ENCODE measurements at places on chromosomes 1 and 21.

GRCh38 chr1:33473900-33474299 is 1.5 kb downstream of the ZSCAN20 start:
- DNase-seq = no peak

DNA sequence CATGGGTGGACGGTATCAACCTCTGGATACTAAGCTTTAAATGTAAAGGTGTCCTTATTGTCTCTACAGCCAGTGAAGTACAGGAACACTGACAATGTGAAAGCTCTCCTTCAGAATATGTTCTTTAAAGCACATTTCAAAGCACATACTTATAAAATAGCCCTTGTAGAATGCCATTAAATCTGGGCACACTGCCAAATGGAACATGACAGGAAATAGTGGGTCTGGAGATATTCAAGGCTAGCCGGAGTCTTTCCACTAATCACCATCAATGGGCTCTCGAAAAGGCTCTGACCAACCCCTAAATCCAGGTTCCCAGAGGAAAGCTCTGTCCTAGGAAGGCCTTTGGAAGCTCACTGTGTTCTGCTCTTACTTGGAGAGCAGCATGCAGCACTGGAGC is 46.6 kb downstream of the PLD5 start:
- DNase-seq = no peak

- no peak for DNase-seq
Measured at GRCh38 chr1:178037510-178038253, 56.2 kb upstream of the RASAL2 start.

DNA sequence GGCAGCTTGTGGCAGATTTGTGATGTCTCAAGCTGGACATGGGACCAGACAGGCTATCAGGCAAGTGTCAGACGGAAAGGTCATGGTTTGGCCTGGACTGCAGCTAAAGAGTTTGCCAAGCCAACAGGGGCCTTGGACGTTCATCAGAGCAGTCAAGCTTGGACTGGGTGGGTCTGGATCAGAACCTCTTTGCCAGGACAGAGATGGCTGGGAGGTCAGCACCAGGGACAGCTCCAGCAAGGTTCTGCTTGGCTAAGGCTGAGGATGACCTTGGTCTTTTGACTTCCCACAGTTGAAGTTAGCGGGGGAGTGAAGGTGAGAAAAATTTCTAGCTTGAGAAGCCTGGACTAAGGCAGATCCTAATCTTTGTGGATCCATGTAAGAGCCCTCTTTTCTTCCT is 68.1 kb downstream of the GRIK3 start:
- no peak for DNase-seq

DNA sequence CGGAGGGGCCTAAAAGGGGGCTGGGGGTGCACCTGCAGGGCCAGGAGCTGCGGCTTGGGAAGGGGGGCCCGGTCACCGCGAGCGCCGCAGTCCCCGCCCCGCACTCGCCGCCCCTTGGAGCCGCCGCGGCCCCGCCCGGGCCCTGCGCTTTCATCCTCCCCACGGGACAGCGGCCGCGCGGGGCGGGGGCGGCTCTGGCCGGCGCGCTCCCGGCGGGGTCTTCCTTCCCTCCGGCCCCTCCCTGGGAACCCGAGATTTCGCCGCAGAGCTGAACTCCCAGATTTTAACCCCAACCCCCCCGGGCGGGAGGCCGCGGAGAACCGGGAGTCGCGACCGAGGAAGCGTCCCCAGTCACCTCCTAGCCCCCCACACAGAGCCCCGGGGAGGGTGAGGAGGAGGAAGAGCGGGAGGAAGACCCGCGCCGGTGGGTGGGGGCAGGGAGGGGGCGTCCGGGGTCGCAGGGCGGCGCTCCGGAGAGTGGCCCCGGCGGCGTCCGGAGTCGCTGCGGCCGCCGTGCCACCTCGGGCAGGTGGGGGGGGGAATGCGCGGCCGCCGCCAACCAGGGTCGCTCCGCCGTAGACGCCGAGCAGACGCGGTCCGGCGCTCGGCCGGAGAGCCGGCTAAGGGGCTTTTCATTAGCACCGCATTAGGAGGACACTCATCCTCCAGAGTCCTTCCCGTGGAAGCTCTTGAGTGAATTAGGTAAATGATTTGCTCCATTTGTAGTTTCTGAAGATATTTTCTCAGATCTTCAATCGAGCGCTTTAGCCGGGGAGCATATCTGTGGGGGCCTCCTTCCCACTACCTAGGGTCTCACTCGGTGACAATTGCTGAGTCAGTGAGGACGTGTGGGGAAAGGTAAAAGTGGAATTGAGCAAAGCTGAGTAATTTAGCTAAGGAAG is 31.6 kb upstream of the NFIA start:
- DNase-seq = no peak

DNA sequence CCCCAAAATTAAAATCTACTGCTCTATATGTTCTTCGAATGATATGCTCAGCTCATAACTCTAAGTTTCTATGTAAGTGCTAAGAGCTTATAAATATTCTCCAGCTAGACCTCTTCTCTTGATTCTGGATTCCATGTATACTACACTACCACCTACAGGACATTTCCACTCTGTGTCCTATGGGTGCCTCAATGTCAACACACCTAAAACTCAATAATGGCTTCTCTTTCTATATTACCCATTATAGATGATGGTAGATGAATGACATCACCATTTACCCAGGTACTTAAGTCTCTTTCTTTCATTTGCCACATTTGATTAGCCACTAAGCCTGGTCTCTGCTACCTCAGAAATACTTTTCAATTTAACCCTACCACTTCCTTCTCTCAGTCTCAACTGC is 41.3 kb downstream of the TBX19 start:
- DNase-seq = no peak

- no peak for DNase-seq
Measured at GRCh38 chr21:33241846-33242245, 12.1 kb downstream of the IFNAR2 start.

DNA sequence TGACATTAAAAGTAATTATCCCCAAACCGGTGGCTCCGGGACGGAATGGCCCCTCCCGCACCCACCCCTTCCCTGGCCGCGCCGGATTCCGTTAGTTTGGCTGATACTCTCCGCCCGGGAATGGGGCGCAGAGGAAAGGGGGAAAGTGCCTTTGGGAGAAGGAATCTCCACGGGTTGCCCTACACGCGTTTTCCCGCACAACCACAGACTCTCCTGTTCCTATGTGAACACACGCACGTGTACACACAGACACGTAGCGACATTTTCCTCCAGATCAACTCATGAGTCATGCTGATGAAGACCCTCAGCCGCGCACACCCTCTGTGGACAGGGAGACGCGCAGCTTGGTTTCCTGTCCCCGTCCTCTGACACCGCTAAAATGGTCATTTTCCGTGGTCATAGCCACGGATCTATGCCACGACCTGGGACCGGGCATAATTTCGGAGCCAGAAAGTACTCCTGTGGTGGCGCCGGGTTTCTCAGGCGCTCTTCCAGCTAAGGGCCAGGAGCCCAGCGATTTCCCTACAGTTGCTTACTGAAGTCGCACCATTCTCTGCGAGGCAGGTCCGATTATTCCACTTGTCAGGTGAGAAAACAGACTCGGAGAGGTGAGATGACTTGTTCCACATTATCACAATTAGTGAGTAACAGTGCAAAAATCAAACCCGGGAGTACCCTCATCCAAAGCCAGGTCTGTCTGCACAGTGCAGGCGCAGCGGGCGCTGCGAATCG is 4.0 kb upstream of the DMRTA2 start:
- no peak for DNase-seq

GRCh38 chr1:79128722-79129121 is 122.2 kb upstream of the ADGRL4 start:
- DNase-seq = no peak

- DNase-seq = no peak
Measured at GRCh38 chr1:222946436-222946835, 131.6 kb downstream of the DISP1 start.

GRCh38 chr1:239276051-239276450 is 110.3 kb upstream of the CHRM3 start:
- no peak for DNase-seq

- no peak for DNase-seq
Measured at GRCh38 chr1:220711056-220711809, 21.1 kb downstream of the C1orf115 start.

DNA sequence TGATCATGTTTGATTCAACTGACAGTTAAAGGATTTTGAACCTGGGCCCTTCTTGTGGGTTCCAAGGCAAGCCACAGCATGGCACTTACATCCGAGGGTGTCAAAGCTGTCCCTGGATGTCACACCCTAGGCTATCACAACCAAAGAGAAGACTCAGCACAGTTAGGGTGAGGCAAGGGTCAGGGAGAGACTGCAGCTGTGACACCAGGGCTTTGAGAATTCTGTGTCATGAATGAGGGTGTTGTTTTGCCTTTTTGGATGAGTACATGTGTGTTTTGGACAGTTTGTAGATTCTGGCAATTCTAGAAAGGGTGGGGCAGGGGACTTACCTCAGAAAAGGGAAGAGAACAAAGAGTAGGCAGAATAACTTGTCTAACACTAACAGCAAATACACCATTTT is 37.8 kb upstream of the ZNF326 start:
- no peak for DNase-seq

DNA sequence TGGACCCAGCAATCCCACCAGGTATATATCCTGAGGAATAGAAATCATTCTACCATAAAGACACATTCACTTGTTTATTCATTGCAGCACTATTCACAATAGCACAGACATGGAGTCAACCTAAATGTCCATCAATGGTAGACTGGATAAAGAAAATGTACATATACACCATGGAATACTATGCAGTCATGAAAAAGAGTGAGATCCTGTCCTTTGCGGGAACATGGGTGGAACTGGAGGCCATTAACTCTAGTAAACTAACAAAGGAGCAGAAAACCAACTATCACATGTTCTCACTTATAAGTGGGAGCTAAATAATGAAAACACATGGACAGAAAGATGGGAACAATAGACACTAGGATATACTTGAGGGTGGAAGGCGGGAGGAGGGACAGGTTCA is 36.1 kb upstream of the PRKACB start:
- no peak for DNase-seq

DNA sequence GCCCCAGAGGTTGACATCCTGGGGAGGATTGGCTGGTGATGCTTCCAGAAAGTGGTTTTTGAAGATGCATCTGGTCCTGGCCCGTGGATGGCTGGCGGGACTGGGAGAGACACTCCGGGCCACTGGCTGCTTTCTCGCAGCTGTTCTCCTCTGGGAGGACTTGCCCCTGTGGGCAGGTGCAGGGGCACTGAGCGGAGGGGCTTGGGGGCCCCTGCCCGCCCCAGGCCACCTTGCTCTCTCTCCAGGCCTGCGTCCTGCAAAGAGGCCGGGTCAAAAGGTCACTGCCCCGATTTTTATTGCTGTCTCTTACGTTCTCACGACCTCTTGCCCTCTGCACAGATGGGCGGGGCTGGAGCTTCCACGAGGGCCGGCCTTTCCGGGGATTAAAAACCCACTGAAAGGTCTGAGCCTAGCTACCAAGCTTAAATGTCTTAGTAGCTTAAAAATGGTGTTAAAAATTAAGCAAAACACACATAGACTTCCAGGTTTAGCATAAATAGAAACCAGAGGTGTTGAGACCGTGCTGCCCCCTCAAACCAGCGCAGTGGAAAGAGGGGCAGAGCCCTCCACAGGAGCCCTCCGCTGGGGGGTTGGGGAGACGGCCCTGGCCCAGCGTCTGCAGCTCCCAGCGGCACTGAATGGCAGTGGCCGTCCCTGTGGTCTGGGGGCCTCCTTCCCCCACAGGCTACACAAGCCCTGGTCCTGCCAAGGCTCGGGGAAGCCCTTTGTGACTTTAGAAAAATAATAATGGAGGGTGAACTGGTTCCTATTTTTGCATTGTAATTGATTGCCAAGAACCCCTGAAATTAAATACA is 43.9 kb downstream of the SKI start:
- DNase-seq = no peak

GRCh38 chr1:1144843-1145546 is 28.7 kb upstream of the TTLL10 start:
- no peak for DNase-seq

- no peak for DNase-seq
Measured at GRCh38 chr1:85386068-85386722, 78.8 kb downstream of the DDAH1 start.

GRCh38 chr1:228837817-228838716 is 102.8 kb downstream of the RHOU start:
- no peak for DNase-seq

- peak; percentile 41 for DNase-seq
Measured at GRCh38 chr1:155970531-155971167, 7.7 kb downstream of the ARHGEF2 start.

DNA sequence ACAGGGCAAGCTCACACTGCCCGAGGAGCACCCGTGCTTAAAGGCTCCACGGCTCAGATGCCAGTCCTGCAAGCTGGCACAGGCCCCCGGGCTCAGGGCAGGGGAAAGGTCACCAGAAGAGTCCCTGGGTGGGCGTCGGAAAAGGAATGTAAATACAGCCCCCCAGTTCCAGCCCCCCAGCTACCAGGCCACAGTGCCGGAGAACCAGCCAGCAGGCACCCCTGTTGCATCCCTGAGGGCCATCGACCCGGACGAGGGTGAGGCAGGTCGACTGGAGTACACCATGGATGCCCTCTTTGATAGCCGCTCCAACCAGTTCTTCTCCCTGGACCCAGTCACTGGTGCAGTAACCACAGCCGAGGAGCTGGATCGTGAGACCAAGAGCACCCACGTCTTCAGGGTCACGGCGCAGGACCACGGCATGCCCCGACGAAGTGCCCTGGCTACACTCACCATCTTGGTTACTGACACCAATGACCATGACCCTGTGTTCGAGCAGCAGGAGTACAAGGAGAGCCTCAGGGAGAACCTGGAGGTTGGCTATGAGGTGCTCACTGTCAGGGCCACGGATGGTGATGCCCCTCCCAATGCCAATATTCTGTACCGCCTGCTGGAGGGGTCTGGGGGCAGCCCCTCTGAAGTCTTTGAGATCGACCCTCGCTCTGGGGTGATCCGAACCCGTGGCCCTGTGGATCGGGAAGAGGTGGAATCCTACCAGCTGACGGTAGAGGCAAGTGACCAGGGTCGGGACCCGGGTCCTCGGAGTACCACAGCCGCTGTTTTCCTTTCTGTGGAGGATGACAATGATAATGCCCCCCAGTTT is 1.3 kb downstream of the CELSR2 start:
- no peak for DNase-seq

DNA sequence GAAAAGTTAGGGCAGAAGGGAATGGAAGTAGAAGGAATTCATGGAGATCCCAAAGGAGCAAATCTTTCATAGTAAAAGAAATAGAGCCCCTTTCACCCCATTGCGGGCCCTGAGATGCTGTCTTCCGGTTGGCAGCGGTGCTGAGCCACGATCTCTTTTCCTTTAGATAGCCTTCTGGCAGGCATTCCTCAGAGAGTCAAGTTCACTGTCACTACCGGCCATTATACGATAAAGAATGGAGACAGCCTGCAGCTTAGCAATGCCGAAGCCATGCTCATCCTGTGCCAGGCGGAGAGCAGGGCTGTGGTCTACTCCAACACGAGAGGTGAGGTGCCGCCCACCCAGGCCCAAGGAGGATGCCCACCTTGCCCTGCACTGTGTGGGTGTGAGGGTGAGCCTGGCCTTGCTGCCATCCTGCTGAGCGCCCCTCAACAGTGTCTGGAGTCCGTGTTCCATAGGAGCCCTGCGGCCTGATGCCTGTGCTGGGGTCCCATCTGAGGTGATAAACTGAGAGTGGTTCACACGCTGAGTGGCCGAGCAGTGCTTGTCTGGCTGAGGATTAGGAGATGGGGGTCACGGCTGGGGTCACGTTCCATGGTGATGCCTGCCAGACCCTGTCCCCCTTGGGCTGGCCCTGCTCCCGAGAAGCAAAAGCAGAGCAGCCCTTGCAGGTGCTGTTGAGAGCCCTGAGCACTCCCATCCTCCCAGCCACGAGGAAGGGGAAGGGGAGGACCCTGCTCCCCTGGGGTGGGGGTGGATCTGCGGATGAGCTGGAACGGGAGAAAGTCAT is 20.4 kb upstream of the PWP2 start:
- DNase-seq = no peak

- DNase-seq = no peak
Measured at GRCh38 chr1:20150326-20150705, 11.2 kb downstream of the PLA2G2F start.
